ENCODE measurements at places on chromosomes 6 and 20.

GRCh38 chr6:7496266-7496875 is 45.1 kb upstream of the DSP start:
- DNase-seq: no peak

GRCh38 chr20:39547546-39548408 is 585.6 kb downstream of the DHX35 start:
- DNase-seq: no peak

DNA sequence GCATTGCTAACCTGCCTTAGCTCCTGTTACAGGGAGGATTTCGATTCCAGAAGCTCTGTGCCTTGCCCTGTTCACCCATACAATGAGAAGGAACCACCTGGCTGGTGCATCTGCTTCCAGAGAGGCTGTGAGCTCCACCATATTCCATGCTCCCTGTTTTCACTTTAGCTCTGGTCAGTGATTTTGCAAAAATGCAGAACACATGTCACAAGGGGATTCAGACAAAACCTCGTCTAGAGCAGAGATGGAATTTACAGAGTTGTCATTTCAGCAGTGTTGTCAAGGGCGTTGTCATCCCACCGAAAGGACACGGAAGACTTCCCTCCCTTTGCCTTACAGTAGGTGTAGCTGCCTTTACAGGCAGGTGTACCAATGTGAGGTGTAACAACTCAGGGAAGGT is 223.0 kb upstream of the ARID1B start:
- no peak for DNase-seq

DNA sequence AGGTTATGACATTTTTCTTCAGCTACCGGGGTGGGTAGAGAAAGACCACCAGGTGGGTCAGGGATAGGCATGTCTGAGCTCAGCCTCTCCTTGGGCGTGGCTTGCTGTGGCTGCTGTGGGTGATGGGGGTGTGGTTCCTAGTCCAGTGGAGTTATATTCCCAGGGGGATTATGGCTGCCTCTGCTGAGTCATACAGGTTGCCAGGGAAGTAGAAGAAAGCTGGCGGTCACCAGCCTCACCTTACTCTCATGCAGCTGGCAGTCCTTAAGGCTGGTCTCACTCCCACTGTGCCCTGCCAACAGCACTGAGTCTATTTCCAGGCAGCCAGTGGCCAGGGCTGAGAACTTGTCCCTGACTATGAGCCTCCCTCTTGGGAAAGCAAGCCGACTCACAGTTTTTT is 130.0 kb downstream of the SCP2D1 start:
- DNase-seq: no peak

DNA sequence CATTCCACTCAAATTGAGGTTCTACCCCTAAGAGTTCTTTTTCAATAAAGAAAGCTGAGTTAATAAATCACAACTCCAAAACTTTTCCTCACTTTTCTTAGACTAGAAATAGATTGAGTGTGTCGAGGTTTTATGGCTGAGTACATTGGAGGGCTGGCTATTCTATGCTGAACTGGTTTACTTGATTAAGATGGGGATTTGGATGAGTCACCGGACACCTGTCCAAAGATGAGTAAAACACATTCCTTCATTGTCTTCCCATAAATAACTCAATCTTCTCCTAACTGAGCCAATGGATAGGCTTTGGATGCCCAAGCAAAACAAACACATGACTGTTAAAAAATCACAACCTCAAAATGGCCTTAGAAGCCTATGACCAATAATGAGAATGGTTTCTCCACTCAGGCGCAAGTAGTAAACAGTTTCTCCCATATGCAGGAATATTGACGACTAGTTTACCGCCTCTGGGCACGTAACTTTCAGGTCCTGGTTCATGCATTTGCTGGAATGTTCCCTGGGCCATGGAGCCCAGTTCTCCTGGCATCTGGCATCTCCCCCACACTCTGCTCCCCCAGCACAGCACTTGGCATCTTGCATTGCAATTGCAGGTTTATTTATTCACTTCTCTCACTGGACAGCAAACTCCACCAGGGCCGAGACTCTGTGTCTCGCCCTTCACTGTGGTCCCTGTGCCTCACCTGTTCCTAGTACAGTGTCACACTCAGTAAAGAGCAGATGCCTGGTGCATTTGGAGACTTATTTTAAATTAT is 43.9 kb downstream of the BCAS1 start:
- no peak for DNase-seq

DNA sequence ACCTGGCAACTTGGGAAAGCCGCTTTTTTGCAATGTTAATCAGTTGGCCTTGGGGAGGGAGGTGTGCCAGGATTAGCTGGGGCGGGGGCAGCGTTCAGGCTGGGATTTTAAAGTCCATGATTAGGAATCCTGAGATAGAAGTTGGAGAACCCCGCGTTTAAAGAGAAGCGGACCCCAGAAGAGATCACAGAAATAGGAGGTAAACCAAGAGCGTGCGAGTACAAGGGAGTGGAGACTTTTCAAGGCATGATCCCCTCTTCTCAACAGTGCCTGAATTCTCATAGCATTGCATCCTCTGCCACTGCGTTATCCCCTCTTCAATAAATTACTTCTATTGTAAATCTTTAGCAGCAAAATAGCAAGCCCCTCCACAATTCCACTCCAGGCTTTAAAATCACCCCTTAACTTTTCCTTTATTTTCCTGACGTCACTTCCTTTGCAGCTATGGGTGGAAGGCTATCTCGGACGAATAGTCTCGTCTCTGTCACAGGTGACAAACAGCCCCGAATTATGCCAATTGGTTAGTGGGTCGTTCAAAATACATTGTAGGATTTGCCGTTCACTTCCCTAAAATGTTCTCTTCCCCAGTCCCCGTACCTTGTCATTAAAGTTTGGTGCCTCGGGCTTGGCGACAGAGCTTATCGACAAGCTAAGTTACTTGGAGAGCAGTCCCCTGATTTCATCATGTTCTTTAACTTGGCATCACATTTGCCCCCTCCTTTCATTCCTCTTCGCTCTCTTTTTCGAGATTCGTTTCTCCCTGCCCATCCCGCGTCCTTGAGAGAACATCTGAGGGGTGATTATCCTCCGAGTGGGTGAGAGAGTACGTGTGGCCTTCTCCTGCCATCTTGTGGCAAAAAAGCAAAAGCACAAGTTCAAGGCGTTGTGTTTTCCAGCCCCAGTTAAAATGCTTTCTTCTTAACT is 17.1 kb downstream of the OR2B2 start:
- no peak for DNase-seq
